Amniotic stem cell (primary cell): ENCODE measurements at places on chromosomes 1 and 21.

GRCh38 chr21:36188937-36189336 lies 32.3 kb downstream of the DOP1B start:
- DNase-seq: no peak

DNA sequence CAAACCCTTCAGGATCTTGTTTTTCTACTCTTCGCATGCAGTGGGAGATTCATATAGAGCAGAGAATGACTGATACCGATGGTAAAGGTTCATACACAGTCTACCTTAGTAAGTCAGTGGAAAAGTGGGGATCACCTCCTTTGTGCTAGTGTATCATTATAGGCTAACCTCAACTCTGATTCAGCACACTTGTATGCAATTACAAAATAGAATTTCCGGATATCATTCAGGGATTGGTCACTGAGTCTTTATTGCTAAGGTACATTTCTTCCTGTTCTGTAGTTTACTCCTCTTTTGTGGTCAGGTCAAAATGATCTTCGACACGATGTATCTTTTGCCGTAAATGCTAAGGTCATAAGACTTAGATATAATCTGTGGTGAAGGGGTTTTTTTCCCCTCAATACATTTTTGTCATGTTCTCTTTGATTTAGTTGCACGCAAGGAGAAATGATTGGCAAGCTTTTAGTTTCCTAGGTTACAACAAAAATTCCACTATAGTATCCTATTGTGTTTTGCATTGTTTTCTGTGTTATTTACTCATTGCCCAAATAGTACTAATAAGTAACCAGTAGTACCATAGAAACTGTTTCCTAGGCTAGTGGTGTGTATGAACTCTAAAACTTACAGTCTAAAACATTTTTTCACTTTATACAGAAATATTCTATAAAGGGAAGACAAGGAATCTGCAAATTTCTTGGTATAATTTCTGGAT lies 35.7 kb upstream of the PLA2G4A start:
- no peak for DNase-seq

GRCh38 chr21:45740491-45741357 lies 97.2 kb downstream of the PCBP3 start:
- DNase-seq: no peak

DNA sequence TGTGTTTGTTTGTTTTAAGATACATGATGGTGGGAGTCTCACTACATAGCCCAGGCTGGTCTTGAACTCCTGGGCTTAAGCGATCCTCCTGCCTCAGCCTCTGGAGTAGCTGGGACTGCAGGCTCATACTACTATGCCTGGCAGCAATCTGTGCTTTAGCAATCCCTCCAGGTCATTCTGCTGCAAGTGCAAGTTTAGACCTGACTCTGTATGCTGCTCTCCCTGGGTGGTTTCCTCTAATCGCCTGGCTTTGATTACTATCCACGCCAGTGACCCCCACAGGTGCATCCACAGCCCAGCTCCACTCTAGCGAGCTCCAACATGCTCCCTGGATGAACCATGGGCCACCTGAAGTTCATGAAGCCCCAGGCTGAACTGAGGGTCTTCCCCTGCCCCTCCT lies 15.5 kb upstream of the PABPC4 start:
- no peak for DNase-seq

DNA sequence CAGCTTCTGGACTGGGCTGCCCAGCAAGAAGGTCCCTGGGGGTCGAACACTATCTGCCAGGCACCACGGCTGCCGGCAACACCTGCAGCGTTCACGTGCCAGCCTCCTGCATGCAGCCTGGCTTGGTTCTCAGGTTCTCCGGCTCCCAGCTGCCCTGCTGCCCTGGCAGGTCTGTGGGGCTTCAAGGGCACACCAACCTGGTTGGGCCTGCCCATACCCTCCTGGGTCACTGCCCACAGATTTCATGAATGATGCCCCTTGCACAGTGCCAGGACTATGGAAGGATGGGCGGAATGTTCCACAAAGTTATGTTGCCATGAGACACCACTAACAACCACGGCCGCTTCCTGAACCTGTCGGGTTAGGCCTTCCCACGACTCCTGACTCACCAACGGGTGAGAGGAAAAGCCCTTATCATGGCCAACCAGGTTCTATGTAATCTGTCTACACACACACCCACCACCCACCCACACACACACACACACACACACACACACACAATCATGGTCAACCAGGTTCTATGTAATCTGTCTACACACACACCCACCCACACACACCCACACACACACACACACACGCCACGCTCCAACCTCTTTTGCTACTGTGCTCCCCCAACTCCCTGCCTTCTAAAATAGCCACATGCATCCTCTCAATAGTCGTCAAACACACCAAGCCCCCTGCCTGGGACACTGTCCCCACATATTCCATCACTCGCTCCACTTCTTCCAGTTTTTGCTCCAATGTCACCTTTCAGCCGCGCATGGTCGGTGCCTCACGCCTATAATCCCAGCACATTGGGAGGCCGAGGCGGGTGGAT lies 32.2 kb downstream of the HSPG2 start:
- no peak for DNase-seq

DNA sequence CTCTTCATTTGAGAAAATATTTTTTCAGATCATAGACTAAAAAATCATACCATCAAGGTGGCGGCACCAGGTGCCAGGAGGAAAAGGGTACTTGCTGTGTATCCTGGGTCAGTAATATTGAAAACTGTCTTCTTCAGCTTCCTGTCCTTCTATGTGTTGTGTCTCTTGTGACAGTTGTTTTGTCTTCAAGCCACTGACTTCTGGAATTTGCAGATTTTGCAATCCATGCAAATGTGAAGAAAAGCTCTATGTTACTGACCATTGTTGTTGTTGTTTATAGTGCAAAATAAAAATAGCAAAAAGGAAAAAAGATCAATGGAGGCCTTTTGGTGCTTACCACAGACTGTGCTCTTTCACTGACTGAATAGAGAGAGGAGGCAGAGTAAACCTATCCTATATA lies 83.2 kb upstream of the RHOU start:
- DNase-seq: no peak

- no peak for DNase-seq
Measured at GRCh38 chr1:172485626-172486025, 41.8 kb upstream of the PIGC start.

GRCh38 chr1:109208836-109209463 lies 4.8 kb upstream of the SARS1 start:
- no peak for DNase-seq

DNA sequence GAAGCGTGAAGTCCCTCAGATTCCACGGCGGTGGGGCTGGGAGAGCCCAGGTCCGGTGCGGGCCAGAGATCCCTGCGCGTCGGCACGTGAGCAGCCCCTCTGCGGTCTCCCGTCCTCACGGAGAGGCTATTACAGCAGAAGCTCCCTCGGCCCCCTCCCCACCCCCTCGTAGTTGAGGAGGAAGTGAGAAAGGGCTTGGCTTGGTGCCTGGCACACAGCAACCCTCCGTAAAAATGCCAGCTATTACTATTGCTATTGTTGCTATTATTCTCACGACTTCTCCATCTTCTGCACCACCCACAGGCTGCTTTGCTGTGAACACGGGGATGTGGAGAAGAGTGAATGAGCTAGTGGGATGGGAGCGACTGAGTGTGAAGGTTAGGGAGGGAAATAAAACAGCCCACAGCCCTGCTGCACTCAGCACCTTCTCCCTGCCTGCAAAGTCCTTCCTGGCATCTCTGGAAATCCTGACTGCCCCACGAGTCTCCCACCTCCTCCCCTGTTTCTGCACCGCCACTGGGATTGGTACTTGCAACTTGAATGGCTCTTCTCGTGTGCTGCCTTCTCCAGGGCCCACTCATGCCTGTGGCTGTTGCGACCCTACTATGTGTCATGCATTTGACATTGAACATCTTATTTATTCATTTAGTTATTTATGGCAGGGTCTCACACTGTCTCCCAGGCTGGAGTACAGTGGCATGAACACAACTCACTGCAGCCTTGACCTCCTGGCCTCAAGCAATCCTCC lies 26.6 kb downstream of the ZBTB18 start:
- no peak for DNase-seq
